CD4-positive, alpha-beta T cell treated with Interleukin-4 for 1 hour (primary cell): ENCODE measurements at places on chromosomes 16 and 17.
A peak's percentile ranks its signal among the peaks of the same experiment; 100 is the strongest.

- DNase-seq, result no peak
Observed at GRCh38 chr16:74511961-74512360, 90.7 kb upstream of the CLEC18B start.

- no peak for DNase-seq
Observed at GRCh38 chr16:67150833-67151396, at the start of gene B3GNT9. Gene B3GNT9, minus strand, starts transcription at chr16:67150998. Its CDS starts 513 bp downstream, at chr16:67150485.

- DNase-seq, result no peak
Observed at GRCh38 chr17:76022973-76023899, 3.9 kb downstream of the EVPL start.

- peak; percentile 61 for DNase-seq
Observed at GRCh38 chr16:56860226-56861020, 4.6 kb upstream of the SLC12A3 start.

- no peak for DNase-seq
Observed at GRCh38 chr17:6919158-6919557, 76.7 kb upstream of the ALOX12 start.

DNA sequence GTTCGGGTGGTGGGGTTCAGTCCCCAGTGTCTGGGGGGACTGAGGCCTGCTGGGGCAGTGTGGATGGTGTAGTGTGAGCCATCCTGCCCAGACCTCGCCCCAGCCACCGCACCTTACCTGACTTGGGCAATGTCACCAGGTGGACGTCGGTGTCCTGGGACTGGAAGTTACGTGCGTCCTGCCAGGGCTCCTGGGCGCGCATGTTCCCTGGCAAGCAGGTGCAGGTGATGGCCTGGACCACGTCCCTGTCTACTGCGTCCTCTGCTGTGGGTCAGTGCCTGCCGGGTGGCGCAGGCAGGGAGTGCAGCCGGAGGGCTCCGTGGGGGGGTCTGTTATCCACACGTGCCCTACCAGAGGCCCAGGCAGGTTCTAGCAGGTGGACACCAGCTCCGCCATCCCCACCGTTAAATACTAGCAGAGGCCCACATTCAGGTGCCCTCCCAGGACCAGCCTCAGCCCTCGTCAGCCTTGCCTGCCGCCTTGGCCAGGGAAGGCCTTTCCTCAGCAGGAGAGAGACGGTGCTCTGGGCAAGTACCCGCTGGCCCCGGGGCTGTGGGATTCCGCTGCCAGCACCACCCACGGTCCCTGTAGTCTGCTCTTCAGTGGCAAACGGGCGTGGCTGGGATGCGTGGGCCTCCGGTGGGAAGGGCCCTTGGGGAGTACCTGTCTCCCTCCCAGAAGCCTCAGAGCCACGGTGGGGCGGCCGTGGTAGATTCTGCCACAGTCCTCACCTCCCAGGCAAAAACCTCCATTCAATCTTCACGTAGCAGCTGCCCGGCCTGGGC, 8.1 kb upstream of the DPEP1 start:
- no peak for DNase-seq

DNA sequence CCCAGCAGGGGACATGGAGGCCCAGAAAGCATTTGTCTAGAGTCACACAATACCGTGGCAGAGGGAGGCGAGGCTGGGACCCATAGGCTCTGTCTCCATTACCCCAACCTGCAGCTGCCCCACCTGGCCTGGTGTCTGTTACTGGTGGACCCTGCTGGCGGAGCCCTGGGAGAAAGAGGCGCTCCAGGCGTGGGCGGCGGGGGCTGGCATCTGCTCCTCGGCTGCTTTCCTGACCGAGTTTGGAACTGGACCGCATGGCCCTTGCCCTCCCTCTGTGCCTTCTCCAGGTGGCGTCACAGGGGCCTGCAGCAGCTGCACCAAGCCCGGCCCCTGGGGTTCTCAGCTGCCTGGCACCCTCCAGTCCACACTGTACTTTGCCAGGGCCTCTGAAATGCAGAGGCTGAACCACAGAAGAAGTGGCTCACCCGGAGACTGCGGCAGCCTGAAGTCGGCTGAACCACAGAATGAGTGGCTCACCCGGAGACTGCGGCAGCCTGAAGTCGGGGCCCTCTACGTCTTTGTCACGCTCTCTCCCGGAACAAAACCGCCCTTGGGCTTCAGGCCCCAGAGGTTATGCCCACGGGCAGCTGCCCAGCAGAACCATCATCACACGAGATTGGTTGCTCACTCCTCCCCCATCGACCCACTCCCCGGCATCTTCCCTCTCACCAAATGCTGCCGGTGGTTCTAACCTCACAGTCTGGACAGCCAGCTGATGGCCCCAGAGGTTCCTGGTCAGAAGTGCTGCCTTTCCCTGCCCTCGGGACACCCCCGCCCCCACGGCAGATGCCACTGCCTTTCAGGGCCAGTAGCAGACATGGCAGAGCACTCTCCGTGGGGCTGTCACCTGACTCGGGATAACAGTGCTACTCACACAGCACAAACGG, 20.2 kb downstream of the CBFA2T3 start:
- DNase-seq, result no peak

- DNase-seq, result no peak
Observed at GRCh38 chr17:4161967-4162305, 18.9 kb downstream of the CYB5D2 start.

DNA sequence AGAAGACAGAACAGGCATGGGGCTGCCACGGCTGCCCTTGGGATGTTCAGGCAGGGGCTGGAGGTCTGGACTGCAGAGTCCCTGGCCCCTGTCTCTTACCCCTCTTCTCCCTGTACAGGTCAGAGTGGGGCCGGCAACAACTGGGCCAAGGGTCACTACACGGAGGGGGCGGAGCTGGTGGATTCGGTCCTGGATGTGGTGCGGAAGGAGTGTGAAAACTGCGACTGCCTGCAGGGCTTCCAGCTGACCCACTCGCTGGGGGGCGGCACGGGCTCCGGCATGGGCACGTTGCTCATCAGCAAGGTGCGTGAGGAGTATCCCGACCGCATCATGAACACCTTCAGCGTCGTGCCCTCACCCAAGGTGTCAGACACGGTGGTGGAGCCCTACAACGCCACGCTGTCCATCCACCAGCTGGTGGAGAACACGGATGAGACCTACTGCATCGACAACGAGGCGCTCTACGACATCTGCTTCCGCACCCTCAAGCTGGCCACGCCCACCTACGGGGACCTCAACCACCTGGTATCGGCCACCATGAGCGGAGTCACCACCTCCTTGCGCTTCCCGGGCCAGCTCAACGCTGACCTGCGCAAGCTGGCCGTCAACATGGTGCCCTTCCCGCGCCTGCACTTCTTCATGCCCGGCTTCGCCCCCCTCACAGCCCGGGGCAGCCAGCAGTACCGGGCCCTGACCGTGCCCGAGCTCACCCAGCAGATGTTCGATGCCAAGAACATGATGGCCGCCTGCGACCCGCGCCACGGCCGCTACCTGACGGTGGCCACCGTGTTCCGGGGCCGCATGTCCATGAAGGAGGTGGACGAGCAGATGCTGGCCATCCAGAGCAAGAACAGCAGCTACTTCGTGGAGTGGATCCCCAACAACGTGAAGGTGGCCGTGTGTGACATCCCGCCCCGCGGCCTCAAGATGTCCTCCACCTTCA, 11.7 kb downstream of the TUBB3 start:
- no peak for DNase-seq

GRCh38 chr17:13476720-13477119, 125.0 kb downstream of the HS3ST3A1 start:
- DNase-seq, result no peak
